Hematopoietic multipotent progenitor cell treated with erythropoietin and hydrocortisone succinate and interleukin-3 and kit ligand, for 17 days (in vitro differentiated cells): ENCODE measurements at places on chromosomes 13 and 19.

DNA sequence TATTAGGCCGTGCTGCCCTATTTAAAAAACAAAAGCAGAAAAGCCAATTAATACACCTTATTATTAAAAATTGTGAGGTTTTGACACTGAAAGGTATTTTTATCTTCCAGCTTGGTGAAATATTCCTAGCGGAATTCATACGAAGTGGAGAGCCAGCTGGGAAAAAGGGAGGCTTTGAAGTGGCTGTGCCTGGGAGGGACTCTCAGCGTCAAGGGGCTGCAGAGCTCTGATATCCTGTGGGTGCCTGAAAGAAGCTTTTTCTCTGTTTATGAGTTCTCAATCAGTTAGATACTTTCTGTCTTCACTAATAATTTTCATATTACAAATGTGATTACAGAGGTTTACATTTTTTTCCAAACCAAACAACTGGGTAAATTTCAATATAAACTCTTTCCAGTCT lies 140.2 kb upstream of the MIR17HG start:
- DNase-seq: no peak

DNA sequence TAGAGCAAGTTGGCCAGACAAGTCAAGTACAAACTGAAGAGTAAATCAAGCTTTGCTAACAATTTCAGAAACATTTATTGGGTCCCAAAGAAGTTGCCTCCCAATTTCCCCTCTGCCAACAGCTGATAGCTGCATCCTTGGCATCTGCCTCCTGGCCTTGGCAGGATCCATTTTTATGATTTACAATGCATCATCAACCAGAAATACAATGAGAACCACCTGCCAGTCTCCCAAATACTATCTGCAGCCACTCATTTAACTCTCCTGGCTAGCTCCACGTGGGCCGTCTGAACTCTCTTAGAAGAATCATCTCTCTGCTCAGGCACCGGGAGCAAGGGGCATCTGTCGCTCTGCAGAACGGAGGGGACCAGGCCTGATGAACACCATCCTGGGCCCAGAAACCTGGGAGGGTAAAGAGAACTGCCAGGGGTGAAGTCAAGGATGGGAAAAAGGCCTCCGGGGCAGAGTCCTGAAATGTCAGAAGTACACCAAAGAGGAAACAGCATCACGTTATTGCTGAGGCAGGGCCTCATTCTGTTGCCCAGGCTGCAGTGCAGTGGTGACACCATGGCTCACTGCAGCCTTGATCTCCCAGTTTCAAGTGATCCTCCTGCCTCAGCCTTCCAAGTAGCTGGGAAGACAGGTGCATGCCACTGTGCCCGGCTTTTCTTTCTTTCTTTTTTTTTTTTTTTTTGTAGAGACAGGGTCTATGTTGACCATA lies 2.6 kb downstream of the LONP1 start:
- DNase-seq: no peak

- DNase-seq: peak; percentile 11
Measured at GRCh38 chr13:102724923-102725322, 30.1 kb upstream of the METTL21C start.

- no peak for DNase-seq
Measured at GRCh38 chr13:40002016-40002415, 346.6 kb downstream of the COG6 start.

- peak; percentile 68 for DNase-seq
Measured at GRCh38 chr19:47863514-47863936, 4.5 kb downstream of the TPRX2 start.

DNA sequence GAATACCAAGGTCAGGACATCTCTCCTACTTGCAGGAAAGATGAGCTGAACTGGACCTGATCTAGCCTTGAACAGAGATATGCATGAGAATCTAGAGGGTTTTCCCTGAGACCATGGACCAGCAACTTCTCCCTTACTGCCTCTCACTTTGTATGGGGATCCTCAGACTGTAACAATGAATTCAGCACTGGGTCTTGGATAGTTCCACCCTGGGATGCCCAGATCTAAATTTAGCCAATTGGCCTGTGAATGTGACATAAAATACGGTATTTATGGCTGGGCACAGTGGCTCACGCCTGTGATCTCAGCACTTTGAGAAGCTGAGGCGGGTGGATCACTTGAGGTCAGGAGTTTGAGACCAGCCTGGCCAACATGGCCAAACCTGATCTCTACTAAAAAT lies 15.3 kb upstream of the LILRA2 start:
- DNase-seq: no peak

DNA sequence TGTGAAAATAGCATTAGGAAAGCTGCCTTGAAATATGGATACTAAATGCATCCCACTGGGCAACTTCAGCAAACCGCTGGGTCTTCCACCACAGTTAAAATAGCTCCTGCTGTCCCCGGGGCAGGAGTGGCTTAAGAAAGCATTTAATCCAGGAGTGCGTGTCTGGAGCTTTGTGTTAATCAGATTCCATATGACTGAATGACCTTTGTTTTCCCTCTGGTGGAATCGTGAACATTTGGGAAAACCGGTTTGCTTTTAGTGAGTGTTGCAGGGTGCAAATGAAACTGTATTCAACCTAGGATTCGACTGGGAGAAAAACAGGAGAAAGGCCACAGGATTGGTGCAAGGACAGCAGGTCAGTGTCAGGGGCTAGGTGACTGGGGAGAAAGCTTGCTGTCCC lies 237.6 kb upstream of the MAB21L1 start:
- no peak for DNase-seq

- no peak for DNase-seq
Measured at GRCh38 chr19:39497996-39498797, 550 bp upstream of the DLL3 start.

DNA sequence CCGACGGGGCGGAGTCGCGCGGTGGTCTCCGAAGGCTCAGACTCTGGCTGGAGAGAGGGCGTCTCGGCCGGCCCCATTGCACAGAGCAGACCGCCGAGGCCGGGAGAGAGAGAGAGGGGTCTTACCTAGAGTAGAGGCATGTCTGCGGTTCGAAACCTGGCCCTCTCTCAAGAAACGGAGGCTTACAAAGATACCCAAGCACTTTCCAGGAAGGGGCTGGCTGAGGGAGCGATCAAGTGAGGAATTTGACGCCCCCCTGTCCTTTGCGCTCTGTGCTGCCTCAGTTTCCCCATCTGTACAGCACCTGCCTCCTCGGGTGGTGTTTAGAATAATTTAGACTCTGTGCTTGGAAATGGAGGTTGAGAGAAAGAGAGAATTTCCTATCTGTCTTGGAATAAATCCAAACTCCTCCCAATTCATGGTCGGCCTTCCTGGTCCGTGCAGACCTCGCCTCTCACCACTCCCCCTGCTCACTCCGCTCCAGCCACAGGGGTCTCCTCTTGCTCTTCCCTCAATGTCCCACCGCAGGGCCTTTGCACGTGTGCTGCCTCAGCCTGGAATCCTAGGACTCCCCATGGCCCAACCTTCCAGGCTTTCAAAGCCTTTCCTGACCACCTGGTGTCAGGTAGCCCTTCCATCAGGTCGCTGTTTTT lies 658 bp upstream of the ISOC2 start:
- peak; percentile 78 for DNase-seq

- no peak for DNase-seq
Measured at GRCh38 chr13:20796791-20797508, 23.2 kb upstream of the EEF1AKMT1 start.

DNA sequence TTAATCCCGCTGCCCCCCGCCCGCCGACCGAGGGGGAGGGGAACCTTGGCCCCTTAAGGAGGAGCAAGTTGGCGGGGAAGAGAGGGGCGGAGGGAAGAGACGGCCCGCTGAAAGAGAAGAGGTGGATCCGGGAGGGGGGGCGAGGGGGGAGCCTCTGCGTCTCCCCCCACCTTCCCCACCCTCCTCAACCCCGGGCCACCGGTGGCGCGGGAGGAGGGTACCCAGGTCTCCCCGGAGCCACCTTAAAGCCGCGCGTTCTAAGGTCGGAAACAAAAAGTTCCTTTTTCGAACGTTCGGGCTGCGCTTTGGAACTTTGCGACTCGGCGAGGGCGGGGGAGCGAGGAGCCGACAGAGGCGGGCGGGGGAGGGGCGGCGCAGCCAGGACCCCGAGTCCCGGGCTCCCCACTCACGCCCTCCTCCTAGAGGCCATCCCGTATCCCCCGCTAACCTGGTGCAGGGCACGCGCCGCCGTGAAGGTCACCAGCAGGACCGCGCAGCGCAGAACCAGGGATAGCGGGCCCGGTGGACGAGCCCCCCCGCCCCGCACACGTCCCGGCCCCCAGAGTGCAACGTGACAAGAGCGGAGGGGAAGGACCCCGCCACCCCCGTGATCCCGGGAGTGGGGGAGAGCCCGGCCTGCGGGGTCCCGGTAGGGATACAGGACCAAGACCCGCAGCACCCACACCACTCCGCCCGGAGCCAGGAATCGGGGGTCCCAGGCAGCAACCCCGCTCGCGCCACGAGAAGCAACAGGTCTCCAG lies 659 bp downstream of the ERF start:
- peak; percentile 51 for DNase-seq

DNA sequence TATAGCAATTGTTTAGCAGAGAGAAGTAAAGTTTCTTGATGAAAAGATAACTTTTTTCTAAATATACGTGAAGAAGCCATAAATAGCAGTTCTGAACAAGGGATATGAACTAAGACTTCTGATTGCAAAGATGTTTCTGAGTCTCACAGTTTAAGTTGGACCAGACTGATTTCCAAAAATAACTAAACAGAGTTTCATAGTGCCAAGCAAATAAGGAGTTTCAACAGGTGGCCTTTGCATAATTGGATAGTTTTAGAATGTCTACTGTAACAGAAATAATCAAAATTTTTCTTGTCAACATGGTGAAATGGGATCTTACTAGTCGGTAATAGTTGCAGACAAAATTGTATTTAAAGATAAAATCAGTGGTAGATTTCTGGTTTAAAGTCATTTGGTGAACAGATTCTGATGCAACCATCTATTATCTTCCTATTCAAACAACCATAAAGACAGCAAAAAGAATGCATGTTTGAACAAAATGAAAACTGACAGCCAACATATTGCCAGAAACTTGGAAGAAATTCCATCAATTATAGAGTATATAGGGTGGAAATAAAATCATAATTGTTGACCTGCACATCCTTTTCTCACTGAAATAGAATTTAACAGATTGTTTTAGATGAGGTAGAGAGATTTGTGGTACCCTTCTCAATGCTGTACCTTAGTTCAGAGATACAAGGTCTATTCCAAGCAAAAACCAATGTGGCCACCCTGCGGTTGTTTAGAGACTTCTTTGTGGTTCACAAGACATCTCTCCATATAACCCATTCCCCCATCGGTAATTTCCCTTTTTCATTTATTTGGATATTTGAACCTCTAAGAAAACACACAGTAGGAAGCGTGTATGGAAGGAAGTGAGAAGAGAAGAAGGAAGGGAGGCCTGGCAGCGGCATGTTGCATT lies 275.3 kb downstream of the COG6 start:
- DNase-seq: no peak

GRCh38 chr13:51435002-51435578 lies 17.7 kb downstream of the INTS6 start:
- peak; percentile 48 for DNase-seq

- DNase-seq: no peak
Measured at GRCh38 chr19:45041125-45041524, 2.3 kb downstream of the CLASRP start.

- no peak for DNase-seq
Measured at GRCh38 chr13:99527301-99527700, 26.0 kb downstream of the TM9SF2 start.

GRCh38 chr19:21117041-21117907 lies 24.6 kb upstream of the ZNF431 start:
- DNase-seq: no peak

- DNase-seq: no peak
Measured at GRCh38 chr13:50685491-50685890, 158.0 kb downstream of the DLEU7 start.

GRCh38 chr13:33409673-33410510 lies 124.3 kb upstream of the STARD13 start:
- no peak for DNase-seq

DNA sequence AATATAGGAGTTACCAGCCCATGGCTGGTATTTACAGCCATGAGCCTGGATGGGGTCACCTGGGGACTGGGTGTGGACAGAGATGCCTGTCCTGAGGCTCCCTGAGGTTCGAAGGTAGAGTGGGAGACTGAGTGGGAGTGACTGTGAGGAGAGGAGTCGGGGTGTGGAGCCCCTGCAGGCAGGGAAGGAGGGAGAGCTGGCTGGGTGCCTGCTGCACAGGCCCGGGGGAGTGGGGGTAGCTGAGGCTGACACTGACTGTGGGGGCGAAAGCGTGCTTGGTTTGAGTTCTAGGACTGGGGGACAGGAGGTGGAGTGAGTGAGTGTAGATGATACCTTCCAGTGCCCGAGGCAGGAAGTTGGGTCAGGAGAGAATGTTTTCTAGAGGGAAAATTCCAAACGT lies 7.1 kb downstream of the RAB11B start:
- DNase-seq: no peak

DNA sequence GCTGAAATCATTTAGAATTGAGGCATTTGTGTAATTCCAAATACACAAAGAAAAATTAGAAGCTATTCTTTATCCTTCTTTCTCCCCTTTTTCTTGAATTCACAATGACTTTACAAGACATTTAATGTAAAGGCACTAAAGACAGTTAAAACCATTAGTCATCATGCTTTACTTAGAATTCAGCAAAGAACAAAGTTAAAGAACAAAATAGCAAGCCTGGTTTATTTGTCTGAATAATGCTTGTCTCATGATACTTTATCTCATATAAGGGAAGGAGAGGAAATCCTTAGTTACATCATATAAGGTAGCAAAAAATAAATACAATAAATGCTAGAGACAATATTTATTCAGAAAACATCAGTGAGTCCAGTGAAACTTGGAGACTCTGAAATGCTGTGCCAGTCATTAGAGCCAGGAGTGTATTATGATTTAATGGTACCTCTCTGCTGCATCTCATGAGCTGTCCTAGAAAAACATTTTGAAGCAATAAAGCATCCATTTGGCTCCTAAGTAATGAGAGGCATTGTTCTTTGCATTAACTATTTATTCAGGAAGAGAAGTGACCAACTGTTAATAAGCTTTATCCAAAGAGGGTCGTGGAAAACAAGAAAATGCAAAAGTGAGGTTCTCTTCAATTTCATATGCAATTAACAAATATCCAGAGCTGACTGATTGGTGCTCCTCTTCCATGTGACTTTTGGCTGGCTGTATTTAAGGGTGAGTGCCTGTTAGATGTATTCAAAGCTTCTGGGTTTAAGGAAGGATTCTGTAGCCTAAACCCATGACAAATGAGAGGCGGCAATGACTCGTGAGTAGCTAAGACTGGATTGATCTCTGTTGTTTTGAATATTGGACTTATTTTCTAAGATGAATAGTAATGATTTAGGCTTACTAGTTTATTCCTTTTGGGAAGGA lies 105.0 kb downstream of the DGKH start:
- DNase-seq: no peak

- DNase-seq: no peak
Measured at GRCh38 chr13:112772929-112773328, 83.1 kb downstream of the ATP11A start.

GRCh38 chr13:25874907-25875306 lies 176.9 kb downstream of the SHISA2 start:
- no peak for DNase-seq

- DNase-seq: no peak
Measured at GRCh38 chr19:49445997-49446396, 4.7 kb upstream of the SLC17A7 start.

GRCh38 chr13:57627663-57628062 lies 3.9 kb upstream of the PCDH17 start:
- DNase-seq: peak; percentile 9

GRCh38 chr19:20273376-20273775 lies 106.4 kb downstream of the ZNF486 start:
- DNase-seq: no peak
